Mesenchymal stem cell (in vitro differentiated cells and primary cell): ENCODE measurements at places on chromosomes 13 and 19.

DNA sequence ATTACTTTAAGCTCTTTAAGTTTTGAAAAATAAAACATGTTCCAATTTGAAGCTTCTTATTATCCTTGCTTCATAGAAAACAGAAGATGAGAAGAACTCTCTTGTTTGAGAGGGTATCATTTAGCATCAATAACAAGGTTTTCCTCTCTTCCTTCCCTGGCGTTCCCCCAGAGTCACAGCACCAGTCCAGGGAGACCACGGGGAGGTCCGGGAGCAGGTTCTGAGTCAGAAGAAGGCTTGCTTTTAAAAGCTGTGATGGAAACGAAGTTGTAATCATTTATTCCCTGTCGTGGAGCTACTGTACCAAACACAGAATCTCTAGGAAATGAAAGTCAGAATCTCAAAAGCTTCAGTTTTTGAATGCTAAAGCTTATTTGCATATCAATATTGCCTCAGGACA is 174.0 kb upstream of the LSM14A start:
- no peaks in the 10 kb centered on the region for H3K36me3 ChIP-seq
- H3K27ac ChIP-seq: no peak overlapping the region
- DNase-seq: no peak
- no peaks in the 10 kb centered on the region for H3K4me1 ChIP-seq

DNA sequence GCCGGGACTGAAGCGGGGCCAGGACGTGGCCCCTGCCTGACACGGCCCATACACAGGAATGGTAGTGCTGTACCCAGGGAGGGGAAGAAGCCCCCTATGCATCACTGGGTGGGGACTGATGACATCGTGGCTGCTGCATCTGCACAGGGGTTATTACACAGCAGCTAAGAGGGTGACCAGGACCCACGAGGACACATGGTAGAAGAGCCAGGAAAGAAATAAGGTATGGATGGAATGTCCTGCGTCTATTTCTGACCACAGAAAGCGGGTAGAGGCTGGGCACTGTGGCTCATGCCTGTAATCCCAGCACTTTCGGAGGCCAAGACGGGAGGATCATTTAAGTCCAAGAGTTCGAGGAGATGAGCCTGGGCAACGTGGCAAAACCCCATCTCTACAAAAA is 24.1 kb downstream of the DCAF15 start:
- H3K4me3 ChIP-seq: no peak overlapping the region
- peaks cover 20% of the 10 kb centered on the region for H3K4me1 ChIP-seq
- no peak for DNase-seq

DNA sequence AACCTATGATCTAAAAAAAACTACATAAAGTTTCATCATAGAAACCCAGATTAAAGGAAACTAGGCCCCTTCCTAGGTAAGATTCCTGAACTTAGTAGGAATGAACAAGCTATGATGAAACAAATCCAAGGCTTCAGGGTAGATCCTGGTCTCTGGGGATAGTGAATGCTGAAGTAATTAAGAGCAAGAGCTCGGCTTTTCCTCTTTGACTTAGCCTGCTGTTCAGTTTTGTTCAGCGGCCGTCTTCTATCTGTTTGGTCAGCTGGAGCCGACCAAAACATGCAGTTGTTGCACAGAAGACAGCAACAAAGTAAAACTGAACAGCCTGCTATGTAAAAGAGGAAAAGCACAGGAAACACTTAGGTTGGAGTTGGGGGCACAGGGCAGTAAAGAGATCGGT is 44.1 kb upstream of the RFXAP start:
- H3K27me3 ChIP-seq: peaks cover 15% of the 10 kb centered on the region
- no peak overlapping the region for H3K4me3 ChIP-seq
- DNase-seq: no peak
- no peaks in the 10 kb centered on the region for H3K36me3 ChIP-seq
- H3K27ac ChIP-seq: no peak overlapping the region

GRCh38 chr19:32719611-32720059 is at the start of gene TDRD12:
TDRD12 (plus strand) TSS chr19:32719767; CDS start chr19:32720073, 306 bp downstream.
- H3K36me3 ChIP-seq: peaks cover 16% of the 10 kb centered on the region
- no peak within 1 kb of the TSS for H3K27ac ChIP-seq
- H3K4me3 ChIP-seq: no peak within 1 kb of the TSS
- peaks cover 2% of the 10 kb centered on the region for H3K4me1 ChIP-seq

- H3K4me3 ChIP-seq: no peak overlapping the region
- no peak for DNase-seq
- peaks cover 3% of the 10 kb centered on the region for H3K4me1 ChIP-seq
- H3K36me3 ChIP-seq: no peaks in the 10 kb centered on the region
- H3K27ac ChIP-seq: peak overlapping the region; percentile 22
- no peaks in the 10 kb centered on the region for H3K27me3 ChIP-seq
These were observed 284.0 kb downstream of the DNAJC15 start for GRCh38 chr13:43307221-43307920.

DNA sequence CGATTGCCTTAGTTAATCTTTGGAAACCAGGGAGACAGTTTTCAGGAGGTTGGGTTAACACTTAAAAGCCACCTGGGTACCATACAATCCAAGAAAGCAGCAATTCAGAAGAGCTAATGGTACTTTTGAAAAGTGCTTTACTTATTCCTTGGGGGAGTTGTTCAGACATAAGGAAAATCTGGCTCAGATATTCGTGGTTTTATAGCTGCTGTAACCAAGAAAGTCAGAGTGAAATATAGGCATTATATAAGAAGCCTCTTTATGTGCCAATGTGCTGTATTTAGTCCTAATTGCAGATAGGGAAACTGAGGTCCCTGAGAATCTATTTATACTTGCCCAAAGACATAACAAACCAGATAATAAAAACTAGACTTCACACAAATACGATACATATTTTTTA is 387.5 kb downstream of the COG6 start:
- H3K36me3 ChIP-seq: no peaks in the 10 kb centered on the region
- H3K4me1 ChIP-seq: no peaks in the 10 kb centered on the region
- DNase-seq: no peak
- no peak overlapping the region for H3K27ac ChIP-seq
- no peak overlapping the region for H3K4me3 ChIP-seq
- no peaks in the 10 kb centered on the region for H3K27me3 ChIP-seq

- DNase-seq: no peak
- peaks cover 3% of the 10 kb centered on the region for H3K4me1 ChIP-seq
- no peaks in the 10 kb centered on the region for H3K27me3 ChIP-seq
- no peak overlapping the region for H3K4me3 ChIP-seq
- H3K27ac ChIP-seq: no peak overlapping the region
These were observed 282.0 kb downstream of the DNAJC15 start for GRCh38 chr13:43305416-43305815.

GRCh38 chr19:38429811-38430156 is 3.7 kb upstream of the RYR1 start:
- H3K4me1 ChIP-seq: no peaks in the 10 kb centered on the region
- no peak overlapping the region for H3K27ac ChIP-seq
- no peak overlapping the region for H3K4me3 ChIP-seq
- H3K36me3 ChIP-seq: no peaks in the 10 kb centered on the region
- no peak for DNase-seq

- H3K27me3 ChIP-seq: no peaks in the 10 kb centered on the region
- DNase-seq: no peak
- H3K36me3 ChIP-seq: no peaks in the 10 kb centered on the region
- no peak overlapping the region for H3K27ac ChIP-seq
These were observed 32.4 kb upstream of the CACNA1A start for GRCh38 chr19:13538601-13539253.

DNA sequence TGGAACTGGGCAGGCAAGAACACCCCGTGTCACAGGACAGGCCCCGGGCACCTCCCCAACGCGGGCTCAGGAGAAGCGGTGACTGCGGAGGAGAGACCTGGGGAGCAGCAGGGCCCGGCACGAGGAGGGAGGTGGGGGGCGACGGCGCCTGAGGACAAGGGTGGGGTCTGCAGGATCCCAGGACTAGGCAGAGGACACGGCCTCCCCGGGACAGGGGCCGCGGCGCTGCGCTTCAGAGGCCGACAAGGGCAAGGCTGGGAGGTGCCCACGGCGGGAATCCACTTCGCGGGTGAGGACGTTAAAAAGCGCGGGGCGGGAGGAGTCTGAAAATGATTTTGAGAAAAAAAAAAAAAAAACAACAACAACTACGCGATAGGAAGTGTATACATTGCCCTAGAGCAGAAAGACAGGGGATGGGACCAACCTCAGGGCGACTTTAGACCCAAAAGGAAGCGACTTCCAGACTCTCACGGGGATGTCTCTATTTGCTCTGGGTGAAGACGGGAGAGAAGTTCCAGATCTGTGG is 44.9 kb downstream of the ZNF611 start:
- H3K4me1 ChIP-seq: peaks cover 10% of the 10 kb centered on the region
- H3K27ac ChIP-seq: peak overlapping the region; percentile 64
- H3K4me3 ChIP-seq: peak overlapping the region; percentile 96

DNA sequence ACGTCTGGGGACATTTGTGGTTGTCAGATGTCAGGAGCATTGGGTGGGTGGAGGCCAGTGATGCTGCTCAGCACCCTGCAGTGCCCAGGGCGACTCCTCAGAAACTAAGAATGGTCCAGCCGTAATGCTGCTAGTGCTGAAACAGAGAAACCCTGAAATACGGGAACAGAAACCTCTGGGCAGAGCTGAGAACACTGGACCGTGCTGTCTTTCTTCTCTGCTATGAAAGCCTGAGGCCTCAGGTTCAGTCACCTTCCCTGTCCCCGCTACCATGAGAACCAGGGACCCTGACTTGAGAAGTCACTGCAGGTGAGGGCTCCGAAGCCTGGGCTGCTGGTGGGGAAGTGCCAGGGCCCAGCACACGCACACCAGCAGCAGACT is 13.4 kb downstream of the CAPS start:
- H3K4me1 ChIP-seq: no peaks in the 10 kb centered on the region
- H3K4me3 ChIP-seq: peak overlapping the region; percentile 63
- no peaks in the 10 kb centered on the region for H3K27me3 ChIP-seq
- DNase-seq: no peak
- H3K27ac ChIP-seq: no peak overlapping the region

- H3K27ac ChIP-seq: no peak overlapping the region
- no peaks in the 10 kb centered on the region for H3K36me3 ChIP-seq
- H3K4me3 ChIP-seq: no peak overlapping the region
- no peak for DNase-seq
These were observed 182.4 kb downstream of the NUFIP1 start for GRCh38 chr13:44806826-44807225.

GRCh38 chr13:109586509-109587346 is 199.7 kb downstream of the IRS2 start:
- H3K4me1 ChIP-seq: peaks cover 2% of the 10 kb centered on the region
- H3K27me3 ChIP-seq: no peaks in the 10 kb centered on the region
- H3K27ac ChIP-seq: no peak overlapping the region

DNA sequence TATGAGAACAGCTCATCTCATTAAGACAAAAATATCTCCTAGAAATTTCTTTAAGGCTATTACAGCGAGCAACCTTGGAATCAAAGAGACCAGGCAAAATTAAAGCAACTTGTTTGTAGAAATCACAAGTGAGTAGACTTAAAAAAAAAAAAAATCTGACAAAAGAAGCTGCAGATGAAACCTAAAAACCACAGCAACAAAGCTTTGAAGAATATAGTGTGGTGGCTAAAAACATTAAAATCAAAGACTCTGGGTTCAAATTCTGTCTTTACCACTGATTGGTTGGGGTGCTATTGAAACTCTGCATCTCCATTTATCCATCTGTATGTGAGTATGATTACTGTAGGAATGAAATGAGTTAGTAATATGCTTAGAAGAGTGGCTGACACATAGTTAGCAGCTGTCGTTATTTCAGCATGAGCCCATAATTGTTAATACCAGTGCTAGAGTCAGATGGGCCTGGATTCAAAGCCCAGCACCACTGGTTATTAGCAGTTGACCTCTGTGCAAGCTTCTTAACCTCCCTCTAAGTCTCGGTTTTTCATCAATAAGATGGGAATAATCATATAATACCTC is 157.6 kb downstream of the FOXO1 start:
- no peak for DNase-seq
- peaks cover 4% of the 10 kb centered on the region for H3K27me3 ChIP-seq
- no peak overlapping the region for H3K4me3 ChIP-seq
- peaks cover 9% of the 10 kb centered on the region for H3K4me1 ChIP-seq

- peak; percentile 86 for DNase-seq
- H3K4me3 ChIP-seq: peak overlapping the region; percentile 95
- H3K27ac ChIP-seq: peak overlapping the region; percentile 68
- no peaks in the 10 kb centered on the region for H3K27me3 ChIP-seq
These were observed 11.3 kb downstream of the PEAK3 start for GRCh38 chr19:2270423-2271233.

- H3K36me3 ChIP-seq: no peaks in the 10 kb centered on the region
- no peak overlapping the region for H3K27ac ChIP-seq
- peak; percentile 76 for DNase-seq
- H3K27me3 ChIP-seq: no peaks in the 10 kb centered on the region
- no peak overlapping the region for H3K4me3 ChIP-seq
These were observed 14.5 kb upstream of the SIGLEC14 start for GRCh38 chr19:51660975-51661600.

DNA sequence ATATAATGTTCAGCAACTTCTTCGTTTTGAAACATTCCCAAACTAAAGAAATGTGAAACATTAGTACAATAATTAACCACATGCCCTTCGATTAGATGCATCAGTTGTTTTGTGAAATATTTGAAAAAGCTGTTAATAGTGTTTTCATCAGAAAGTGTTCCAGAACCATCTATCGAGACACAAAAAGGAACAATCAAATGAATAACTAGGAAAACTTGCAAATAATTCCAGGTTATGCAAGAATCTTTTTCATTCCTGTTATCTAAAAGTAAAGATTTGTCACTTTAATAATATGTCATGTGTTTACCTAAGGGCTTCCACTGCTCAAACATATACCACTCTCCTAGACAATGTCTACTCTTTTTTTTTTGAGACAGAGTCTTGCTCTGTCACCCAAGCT is 904.2 kb upstream of the MIR17HG start:
- peak overlapping the region; percentile 57 for H3K27ac ChIP-seq
- no peak overlapping the region for H3K4me3 ChIP-seq
- no peak for DNase-seq
- no peaks in the 10 kb centered on the region for H3K27me3 ChIP-seq

GRCh38 chr19:49973987-49974386 is 13.0 kb upstream of the SIGLEC11 start:
- DNase-seq: no peak
- peaks cover 36% of the 10 kb centered on the region for H3K36me3 ChIP-seq
- H3K27ac ChIP-seq: no peak overlapping the region
- H3K27me3 ChIP-seq: peaks cover 20% of the 10 kb centered on the region

GRCh38 chr19:29445246-29445645 is 80.5 kb upstream of the VSTM2B start:
- no peak overlapping the region for H3K27ac ChIP-seq
- no peak overlapping the region for H3K4me3 ChIP-seq
- no peak for DNase-seq
- H3K27me3 ChIP-seq: no peaks in the 10 kb centered on the region

GRCh38 chr19:18543814-18544475 is 572 bp upstream of the FKBP8 start:
- H3K4me3 ChIP-seq: peak overlapping the region; percentile 52
- peaks cover 11% of the 10 kb centered on the region for H3K4me1 ChIP-seq

DNA sequence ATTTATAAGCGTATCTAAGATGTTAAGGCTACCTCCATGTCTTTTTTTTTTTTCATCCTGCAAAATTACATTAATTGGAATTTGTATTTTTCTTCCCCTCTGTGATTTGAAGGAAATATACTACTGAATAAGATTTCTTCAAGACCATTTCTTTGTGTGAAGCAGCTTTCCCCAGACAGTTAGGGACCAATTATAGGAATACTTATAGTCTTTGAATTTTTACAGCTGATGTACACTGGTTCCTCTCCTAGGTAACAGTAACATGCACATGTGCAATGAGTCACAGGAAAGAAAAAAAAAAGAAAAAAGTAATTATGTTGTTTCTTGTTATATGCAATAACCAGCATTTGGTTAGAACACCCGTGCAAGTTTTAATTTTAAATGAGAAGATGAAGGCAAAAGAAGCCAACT is 82.0 kb downstream of the PCDH9 start:
- DNase-seq: peak; percentile 67
- no peaks in the 10 kb centered on the region for H3K4me1 ChIP-seq

GRCh38 chr19:14528419-14529253 is 758 bp upstream of the TECR start:
- H3K4me1 ChIP-seq: peaks cover 18% of the 10 kb centered on the region
- no peaks in the 10 kb centered on the region for H3K36me3 ChIP-seq
- peak overlapping the region; percentile 84 for H3K4me3 ChIP-seq
